AG04449 (cell line): ENCODE measurements at places on chromosomes 6 and 20.

DNA sequence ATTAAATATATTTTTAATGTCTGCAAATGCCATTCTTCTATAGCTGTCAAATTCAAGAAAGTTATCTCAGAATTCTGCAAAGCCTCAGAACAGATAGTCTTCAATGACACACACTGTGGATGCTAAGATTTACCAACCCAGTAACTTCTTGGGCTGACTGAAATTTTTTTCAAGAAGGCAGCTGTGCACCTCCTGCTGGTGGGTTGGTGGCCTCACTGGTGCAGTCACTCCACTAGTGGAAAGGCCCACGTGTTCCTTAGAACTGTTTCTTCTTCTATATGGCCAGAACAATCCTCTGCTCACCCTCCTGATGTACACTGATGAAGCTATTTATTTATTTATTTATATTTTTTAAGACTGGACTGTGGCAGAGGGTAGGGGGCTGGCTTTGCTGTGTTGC, 28.1 kb upstream of the MTCL3 start:
- DNase-seq, result no peak

GRCh38 chr6:88666901-88667300, 296.5 kb downstream of the RNGTT start:
- no peak for DNase-seq

DNA sequence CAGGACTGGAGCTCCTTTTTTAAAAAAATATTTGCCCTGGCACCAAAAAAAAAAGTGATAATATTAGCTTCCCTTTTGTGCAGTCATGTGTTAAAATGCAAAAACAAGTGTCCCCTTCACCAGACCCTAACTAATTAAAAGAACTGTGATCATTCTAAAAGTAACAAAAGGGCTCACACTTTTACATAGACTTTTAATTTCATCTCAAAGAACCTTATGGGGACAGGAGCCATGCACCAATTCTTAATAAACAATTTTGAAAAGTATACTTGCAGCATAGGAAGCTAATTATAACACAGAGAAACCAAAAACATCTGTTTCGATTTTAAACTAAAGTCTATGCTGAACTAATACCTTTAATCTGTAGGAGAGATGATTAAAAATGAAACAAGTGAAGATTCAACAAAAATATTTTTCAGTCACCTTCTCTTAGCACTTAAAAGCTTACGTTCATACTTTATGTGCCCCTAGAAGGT, 17.3 kb downstream of the STX7 start:
- DNase-seq, result no peak

GRCh38 chr6:4947716-4948115, 56.1 kb downstream of the RPP40 start:
- DNase-seq, result no peak

- no peak for DNase-seq
Measured at GRCh38 chr6:75261299-75261698, 17.7 kb upstream of the COX7A2 start.

- DNase-seq, result no peak
Measured at GRCh38 chr6:127997496-127998164, 96.8 kb upstream of the THEMIS start.

DNA sequence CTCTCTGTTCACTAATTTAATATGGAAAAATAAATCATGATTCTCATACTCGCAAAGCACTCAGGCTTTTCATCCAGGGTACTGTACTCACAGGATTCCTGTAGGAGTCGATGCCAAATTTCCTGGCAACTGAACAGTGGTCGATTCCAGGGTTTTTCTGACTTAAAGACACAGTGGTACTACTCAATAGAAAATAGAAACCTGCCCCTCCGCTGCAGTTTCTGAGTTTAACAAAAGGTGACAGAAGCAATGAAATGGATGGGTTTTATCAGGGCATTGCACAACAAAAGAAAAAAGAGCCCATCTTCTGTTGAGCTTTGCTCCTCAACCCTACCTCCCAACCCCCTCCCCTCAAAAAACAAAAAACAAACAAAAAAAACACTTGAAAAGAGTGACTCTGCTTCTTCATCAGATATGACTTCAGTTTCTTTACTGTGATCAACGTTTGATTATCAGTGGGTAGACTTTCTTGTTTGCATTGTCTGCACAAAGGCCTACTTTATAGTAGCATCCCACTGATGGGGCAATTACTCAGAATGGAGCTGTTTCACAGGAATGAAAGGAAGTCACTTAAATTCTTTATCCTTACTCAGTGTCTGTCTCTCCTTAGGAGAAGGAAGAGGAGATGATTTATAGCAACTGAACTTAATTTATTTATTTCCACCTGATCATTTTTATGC, 96.2 kb upstream of the FOXO3 start:
- DNase-seq, result no peak

- DNase-seq, result no peak
Measured at GRCh38 chr6:125985979-125986300, 400 bp upstream of the TRMT11 start.

GRCh38 chr6:11018225-11018624, 25.9 kb downstream of the ELOVL2 start:
- no peak for DNase-seq
